NCI-H1417 (cell line): ENCODE measurements at places on chromosomes 11 and 22.

- no peak for DNase-seq
These were observed 440.5 kb downstream of the TBC1D22A start for GRCh38 chr22:47202819-47203553.

DNA sequence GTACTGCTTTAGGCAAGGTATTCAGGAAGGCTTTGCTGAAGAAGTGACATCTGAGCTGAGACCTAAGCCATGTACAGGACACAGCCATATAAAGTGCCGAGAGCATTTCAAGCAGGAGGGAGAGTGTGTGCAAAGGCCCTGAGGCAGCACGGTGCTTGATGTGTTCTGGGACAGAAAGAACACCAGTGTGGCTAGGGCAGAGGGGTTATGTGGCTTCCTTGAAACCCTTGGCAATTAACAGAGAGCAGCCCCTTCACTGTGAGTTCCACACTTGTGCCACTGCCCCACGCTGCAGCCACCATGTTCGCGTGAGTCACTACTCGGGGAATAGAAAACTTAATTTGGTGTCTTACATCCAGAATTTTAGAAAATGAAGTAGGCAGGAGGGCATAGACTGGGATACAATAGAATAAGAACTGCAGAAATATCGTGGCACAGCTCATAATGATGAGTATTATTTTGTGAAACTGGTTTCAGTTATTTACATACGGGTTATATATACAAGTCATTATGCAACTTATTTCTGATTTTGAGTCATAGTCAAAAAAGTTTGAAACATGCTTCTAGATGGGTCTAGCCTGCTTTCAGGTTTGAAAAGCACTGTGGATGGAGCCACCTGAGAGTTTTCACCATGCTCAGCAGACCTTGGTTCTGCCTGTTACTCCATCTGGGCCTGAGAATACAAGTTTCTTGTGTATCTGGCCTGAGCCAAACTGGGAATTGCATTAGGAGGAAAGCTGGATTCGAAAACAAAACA, 11.8 kb downstream of the IL10RA start:
- DNase-seq = no peak

- no peak for DNase-seq
These were observed 27.4 kb downstream of the ZNRF3 start for GRCh38 chr22:28910569-28911303.

DNA sequence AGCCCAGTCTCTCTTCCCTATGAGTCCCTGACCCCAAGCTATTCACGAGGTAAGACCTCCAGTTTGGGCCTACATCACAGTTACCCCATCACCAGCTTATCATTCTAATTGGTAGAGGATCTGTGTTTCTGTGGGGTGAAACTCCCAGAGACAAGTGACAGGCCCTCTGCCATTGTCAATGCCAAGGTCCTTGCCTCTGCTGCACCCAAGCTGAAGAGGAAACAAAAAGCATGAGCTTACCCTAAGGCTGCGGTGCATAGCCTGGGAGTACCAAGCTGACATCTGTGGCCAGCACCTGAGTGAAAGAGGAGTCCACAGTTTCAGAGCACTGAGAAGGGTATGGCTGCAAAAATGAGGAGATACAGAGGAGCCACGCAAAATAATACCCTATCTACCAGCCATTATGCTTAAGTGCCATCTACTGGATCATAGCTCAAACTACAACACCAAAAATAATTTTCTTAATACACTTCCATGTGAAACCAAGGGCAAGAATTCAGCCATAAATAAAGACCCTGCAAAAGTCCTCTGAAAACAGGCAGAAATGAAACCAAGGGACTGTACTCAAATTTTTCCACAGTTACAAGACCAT, 62.3 kb upstream of the ANO5 start:
- peak; percentile 49 for DNase-seq

- no peak for DNase-seq
These were observed 27.1 kb upstream of the TMA7B start for GRCh38 chr22:39932918-39933649.
